ENCODE measurements at places on chromosomes 4 and X.

DNA sequence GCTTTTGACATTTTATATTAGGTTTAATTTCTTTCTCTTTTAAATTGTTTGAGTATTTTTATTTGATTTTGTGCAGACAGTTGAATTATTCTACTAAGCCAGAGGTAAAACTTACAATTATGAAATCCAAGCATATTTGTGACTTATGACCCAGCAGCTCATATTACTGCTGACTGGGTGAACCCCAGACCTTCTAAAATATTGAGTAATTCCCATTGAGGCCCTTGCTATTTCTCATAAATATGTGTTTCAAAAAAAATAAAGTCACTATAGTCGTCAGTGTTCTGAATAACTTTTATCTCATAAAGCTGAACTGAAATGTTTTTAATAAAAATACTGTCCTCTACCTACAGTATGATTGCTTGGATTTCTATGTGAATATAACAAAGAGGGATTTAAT is 303.1 kb downstream of the IQCM start:
- DNase-seq: no peak

DNA sequence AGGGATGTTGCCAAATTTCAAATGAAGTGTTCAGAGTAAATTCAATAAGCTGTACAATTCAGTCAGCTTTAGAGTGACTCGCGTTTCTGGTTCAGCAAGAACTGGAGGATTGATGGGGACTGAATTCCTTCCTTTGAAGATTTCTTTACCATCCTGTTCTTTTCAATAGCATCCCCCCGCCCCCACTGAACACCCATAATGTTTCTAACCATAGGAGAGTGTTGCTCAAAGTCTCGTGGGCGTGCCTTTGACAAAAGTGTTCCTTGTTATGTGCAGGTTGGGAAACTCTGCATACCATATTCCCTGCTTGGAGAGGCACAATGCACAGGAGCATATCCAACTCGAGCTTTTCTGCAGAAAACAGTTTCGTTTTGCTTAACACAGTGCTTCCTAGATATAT is 323.5 kb upstream of the CASK start:
- DNase-seq: no peak

GRCh38 chr4:55352726-55353125 is 6.7 kb downstream of the SRD5A3 start:
- no peak for DNase-seq

DNA sequence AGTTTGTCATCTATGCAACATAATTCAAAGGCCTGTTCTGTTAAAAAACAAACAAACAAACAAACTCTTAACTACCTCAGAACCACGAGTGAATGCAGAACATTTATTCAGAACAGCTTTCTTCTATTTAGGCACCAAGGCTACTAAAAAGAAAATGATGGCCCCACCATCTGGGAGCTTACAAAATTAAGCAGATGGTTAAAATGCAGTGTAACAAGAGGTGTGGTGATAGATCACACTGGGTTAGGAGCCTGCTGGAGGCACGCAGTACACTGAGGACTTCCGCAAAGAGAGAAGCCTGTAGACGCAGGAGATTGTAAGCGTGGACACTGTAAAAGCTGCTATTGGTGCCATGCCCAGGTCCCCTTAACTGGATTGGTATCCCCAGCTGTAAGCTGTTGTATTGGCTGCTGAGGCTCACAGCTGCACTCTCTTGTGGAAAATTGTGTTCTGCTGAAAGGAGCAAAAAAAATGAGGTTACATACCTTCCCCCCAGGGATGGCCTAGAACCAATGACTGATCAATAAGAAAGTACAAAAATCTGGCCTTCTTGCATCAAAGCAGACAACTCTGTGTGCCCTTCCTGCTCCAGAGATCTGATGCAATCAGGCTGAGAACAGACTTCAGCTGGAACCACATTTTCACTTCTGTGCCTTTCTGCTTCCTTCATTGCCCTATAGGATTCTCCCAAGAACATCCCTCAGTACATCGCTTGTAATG is 60.0 kb downstream of the SHROOM3 start:
- DNase-seq: no peak

DNA sequence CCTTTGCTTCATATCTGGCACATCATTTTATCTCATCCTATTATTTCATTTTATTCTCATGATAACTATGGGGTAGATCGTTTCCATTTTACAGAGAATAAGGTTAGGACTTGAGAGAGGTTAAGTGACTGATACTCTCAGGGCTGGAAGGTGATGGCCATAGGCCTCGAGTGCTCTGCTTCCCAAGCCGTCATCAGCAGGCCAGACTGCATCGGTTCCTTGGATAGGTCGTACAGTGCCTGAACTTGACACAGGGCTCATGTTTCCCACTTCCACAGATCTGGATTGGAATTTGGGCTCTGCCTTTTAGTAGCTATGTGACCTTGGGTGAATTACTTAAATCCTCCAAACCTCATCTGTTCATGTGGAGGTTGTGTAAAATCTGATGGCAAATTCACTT is 81.4 kb downstream of the TMEM131L start:
- no peak for DNase-seq

GRCh38 chr4:26032142-26032541 is 118.1 kb downstream of the SMIM20 start:
- DNase-seq: no peak

DNA sequence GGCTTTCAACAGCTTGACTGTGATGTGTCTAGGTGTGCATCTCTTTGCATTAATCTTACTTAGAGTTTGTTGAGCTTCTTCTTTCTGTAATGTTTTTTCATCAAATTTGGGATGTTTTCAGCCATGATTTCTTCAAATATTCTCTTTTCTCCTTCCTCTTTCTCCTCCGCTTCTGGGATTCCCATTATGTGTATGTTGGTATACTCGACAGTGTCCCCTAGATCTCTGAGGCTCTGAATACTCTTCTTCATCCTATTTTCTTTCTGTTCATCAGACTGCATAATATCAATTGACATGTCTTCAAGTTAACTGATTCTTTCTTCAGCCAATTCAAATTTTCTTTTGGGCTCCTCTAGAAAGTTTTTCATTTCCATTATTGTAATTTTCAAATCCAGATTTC is 25.9 kb downstream of the STPG2 start:
- no peak for DNase-seq

DNA sequence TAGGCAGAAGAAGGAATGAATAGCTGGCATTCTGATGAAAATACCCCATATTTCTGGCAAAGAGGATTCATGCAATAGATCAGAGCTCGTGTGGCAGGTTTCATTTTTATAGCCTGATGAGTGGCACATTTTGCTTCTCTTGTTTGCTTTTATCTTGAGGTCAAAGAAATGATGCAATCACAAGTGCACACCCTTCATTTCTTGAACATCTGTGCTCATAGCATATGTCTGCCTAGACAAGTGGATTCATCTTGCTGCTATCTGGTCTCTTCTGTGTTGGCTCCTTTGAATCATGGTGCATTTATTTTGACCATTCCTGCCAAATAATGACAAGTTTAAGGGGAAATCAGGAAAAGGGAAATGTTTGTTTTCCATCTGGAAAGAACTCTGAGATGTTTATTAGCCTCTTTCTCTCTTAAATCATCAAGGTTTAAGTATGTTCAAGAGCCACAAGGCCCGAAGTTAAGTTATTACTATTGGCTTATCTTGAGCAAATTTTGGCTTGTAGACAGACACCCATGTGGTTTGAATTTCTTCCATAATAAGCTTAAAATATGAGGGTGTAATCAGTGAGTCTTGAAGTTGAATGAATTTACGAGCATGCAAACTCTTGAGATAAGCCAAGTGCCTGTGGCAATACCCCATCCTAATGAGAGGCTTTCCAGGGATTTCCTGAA is 59.3 kb upstream of the HS3ST1 start:
- no peak for DNase-seq

DNA sequence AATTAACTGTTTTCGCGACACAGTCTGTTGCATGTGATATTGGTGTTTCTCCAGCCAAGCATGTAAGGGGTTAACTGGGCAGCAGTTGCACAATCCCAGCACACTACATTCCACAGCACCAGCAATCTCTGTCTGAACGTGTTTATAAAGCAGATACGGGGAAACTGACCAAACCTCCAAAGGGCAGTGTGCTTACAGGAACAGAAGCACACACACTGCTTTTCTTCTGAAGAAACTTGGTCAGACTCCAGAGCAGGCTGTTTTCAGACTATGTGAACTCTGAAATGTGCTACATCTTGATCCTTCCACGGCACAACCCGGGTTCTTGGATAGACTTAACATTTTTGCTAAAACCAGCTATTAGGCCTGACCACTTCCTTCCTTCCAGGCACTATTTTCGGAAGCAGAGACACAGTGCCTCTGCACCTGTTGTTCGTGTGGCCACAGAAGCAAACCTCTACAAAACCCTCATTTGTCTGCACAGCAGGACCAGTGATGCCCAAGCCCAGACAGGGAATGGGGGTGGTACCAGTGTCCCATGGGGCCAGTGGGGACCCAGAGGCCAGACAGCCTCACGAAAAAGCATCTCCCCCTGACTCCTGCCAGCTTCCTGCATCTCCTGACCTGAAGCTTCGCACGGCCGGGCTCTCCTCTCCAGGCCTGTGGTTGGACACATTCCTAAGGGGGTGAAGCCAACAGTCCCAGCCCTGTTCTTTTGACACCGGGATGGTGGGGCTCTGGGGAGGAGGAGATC is 90.1 kb downstream of the IRF2 start:
- no peak for DNase-seq

DNA sequence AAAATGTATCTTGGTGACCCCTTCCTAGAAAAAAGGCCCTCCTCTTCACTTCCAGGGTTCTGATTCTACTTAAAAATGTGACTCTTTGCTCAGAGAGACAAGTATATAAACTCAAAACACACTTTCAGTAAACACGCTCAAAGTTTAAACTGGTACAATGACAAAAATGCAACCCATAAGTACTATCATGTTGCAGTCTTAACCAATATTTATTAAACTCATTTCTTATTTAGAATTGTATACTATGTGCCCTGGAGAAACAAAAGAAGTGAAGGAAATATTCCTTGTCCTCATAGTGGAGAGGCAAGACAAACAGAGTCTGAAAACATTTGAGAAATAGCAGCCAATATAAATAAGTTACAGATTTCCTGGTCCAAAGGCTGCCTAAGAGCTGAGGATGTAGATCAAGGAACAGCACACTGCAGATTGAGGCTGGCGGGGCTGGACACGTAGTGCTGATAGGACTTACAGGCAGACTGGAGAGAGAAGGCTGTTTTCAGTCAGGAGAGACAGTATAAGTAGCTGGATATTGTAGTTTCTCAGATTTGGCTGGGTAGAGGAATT is 39.1 kb upstream of the ANXA3 start:
- DNase-seq: no peak

- no peak for DNase-seq
Measured at GRCh38 chrX:9635368-9635767, 130.3 kb downstream of the GPR143 start.

DNA sequence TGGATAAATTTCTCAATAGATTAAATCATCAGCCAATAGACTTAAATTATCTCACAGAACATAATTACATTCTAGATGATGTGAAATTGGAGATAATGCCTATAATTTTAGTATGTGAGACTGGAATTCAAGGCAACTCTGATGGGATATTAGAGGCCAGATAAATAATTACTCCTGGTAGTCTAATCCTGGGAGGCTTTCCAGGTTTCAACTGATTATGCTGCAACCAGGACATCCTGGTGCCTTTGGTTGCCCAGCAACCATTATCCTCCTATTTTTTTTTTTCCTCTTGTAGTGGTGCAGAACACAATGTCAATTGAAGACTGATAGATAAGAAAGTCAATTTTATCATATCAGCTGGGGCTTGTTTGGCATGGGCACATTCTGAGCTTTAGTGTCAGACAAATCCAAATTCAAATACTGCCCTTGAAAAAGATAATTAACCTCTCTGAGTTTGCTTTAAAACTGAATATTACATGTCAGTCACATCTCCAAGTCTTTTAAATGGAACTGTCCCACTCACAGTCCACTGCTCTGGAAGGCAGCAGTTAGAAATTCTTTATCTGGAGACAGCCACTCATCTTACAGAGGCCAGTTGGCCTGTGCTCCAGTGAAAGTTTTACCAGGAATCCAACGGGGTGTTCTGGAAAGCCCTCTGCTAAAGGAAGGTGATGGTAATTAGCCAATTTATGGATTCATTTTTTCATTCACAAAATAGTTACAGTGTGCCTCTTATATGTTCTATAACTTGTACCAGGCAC is 95.3 kb upstream of the GUCY1A1 start:
- no peak for DNase-seq

- DNase-seq: no peak
Measured at GRCh38 chr4:102713096-102713495, 47.7 kb downstream of the MANBA start.

GRCh38 chr4:32087211-32087610 is 1367.0 kb downstream of the PCDH7 start:
- DNase-seq: no peak

DNA sequence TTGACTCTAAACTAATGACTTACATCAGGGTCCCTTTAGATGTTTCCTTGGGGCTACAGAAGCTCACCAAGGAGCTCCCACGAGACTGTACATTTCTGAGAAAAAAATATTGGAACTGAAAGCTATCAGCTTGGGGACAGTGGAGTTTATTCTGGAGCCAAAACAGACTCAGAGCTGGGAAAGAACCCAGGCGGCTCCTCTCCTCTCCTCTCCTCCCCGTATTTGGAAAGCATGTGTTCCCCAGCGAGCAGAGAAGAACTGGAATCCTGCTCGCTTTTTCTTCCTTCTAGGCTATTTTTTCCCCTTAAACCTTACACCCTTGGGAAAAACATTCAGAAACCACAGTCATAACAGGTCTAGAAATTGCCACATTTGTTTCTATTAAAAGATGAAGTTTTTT is 4.3 kb upstream of the MAP7D3 start:
- no peak for DNase-seq

DNA sequence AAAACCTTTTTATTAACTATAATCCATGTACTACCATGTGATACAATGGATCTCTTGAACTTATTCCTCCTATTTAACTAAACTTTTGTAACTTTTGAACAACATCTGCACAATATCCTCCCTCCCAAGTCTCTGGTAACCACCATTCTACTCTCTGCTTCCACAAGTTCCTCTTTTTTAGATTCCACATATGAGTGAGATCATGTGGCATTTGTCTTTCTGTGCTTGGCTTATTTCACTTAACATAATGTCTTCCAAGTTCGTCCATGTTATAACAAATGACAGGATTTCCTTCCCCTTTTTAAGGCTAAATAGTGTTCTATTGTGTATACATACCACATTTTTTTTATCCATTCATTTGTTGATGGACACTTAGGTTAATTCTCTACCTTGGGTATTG is 28.1 kb downstream of the DCAF8L1 start:
- DNase-seq: no peak

- DNase-seq: no peak
Measured at GRCh38 chr4:146245850-146246249, 31.5 kb downstream of the REELD1 start.
